Stimulated activated naive CD4-positive, alpha-beta T cell treated with Interleukin-2 at 50 U/mL for 16 hours (primary cell): ENCODE measurements at places on chromosomes 13 and 19.

- no peak for DNase-seq
Measured at GRCh38 chr13:113148407-113148806, 10.0 kb upstream of the PROZ start.

- DNase-seq: no peak
Measured at GRCh38 chr19:572743-573518, 535 bp downstream of the BSG start.

DNA sequence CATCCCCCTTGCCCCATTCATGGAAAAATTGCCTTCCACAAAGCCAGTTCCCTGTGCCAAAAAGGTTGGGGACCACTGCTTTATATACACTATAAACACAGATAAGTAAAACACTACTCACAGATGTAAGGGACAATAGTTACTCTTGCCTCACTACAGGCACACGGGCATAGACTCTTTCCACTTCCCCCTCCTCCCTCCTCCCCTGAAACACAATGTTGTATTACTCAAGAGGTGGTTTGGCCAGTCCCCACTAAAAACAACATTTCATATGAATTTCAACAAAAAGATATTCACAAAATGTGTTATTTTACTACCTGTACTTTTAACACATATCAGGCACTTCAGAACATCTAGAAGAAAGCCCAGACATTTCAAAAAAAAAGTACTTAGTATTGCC lies 45.1 kb downstream of the EPSTI1 start:
- no peak for DNase-seq

DNA sequence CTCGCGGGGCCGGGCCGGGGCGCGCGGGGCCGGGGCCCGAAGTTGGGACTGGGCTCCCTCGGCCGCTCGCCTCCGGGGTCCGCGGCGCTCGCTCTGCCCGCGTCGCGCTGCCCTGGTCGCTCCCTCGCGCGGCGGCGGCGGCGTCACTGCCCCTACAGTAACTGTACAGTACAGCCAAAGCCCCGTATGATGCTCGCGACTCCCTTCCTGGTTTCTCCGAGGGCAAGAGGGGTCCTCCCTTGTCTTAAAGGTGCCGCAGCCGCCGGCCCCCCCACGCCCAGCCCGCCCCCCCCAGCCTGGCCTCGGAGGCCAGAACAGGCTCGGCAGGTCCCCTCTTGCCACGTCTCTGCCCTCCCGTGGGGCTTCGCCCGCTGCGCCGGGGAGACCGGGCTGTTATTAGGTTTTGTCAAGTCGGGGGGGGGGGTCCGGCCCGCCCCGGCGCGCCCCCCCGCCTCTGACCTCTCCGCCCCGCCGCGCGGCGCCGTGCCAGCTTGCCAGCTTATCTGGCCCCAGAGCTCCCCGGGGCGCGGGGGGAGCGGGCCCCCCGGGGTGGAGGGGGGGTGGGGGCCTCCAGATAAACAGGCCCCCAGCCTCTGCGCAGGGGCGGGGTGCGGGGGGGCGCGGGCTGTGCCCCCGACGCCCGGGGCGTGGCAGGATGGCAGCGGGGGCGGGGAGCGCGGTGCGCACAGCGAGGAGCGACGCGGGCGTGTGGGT lies at the start of gene ZBTB7A:
Gene ZBTB7A, minus strand, starts transcription at position 218 of the 714 bp plus-strand sequence. CDS start 11,667 bp downstream, outside the sequence.
- peak; percentile 75 for DNase-seq

DNA sequence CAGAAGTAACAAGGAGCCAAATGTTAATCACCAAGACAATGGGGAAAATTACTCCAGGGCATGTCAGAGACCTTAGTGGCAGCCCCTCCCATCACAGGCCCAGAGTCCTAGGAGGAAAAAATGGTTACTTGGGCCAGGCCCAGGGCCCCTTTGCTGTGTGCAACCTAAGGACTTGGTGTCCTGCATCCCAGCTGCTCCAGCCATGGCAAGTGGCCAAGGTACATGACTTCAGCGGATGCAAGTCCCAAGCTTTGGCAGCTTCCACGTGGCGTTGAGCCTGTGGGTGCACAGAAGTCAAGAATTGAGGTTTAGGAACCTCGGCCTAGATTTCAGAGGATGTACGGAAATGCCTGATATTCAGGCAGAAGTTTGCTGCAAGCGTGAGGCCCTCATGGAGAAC lies 46.7 kb downstream of the OR10H4 start:
- DNase-seq: no peak

DNA sequence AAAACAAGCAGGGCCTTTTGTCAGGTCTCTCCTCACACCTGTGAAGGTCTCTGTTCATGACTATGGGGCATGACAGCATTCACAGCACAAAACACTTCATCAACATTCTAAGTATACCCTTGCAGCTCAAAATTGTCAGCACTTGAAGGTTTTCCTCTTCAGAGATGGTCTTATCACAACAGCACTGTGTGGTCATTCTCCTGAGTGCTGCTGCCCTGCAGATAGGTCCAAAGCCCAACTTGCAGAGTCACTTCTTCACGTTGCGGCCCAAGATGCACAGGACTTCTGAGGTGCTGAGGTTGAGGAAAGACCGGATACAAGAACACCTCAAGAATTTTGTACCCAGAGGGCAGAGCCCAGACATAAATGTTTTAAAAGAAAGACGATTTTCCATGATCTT lies 574.5 kb downstream of the UQCRFS1 start:
- DNase-seq: no peak

DNA sequence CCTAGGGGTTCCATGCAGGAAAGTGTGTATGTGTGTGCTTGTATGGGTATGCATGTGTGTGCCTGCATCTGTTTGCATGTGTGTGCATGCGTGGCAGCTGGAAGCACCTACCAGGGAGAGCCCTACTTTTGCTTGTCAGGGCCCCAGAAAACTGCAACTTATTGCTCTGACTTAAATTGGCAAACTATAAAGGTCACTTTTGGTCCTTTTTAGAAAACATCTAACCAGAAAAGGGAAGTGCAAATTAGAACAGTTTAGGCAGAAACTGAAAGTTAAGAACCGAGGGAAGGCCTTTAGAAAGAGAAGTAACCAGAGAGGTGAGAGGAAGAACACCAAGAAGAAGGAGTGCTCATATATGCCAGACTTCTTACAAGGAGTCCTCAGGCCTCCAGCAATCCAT lies 32.5 kb downstream of the DLEU7 start:
- DNase-seq: no peak

DNA sequence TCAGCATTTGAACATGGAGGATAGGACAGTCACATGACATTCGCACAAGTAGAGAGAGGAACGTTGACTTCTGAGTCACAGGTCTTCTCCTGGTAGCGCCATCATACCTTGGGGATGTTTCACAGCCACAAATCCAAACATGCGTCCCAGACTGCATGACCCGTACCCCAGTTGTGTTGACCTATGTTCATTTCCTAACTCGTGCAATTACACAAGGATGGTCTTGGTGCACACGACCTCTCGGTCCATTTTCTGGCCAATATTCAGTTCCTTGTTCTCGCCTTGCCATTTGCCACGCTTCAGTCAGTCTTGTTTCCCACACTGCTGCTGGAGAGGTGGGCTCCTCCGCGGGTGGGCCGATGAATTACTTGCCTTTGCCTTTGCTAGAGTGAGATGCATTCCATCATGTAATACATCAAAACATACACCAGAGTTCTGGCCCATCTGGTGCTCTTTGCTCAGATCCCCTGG lies 87.3 kb downstream of the COL4A2 start:
- DNase-seq: no peak

GRCh38 chr19:13705928-13706447 lies 58.3 kb upstream of the MRI1 start:
- no peak for DNase-seq

DNA sequence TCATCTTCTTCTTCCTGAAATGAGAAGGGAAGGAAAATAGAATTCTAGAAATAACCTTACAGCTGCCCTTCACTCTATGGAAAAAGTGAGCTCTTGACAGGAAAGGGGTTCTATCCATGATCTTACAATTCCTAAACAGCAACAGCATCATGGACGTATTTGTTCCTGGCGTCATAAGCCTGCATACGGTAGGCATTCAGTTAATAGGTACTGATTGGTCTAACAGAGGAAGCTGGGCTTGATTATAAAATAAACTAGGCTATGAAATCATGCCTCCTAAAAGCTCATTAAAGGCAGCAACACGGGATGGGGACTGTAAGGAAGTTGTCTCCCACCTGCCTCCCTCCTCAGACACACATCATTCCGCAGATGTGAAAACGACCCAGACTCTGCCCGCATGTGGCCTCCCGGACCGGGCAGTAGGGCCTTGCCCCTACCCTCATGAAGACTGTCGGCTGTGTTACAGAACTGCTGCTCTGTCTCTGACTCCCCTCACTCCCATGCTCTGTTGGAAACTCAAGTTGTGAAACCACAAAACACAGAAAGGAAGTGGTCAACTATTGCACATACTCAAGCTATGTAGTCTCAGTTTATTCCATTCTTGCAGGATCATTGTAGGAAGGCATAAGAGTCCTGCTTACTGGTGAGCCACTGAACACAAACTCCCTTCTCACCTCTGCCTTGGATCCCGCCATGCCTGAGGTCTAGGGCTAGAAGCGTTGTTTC lies 129.8 kb downstream of the DLEU7 start:
- DNase-seq: no peak

GRCh38 chr19:48746738-48747575 lies at the start of gene IZUMO1:
Gene IZUMO1, minus strand, starts transcription at chr19:48746909. Its CDS starts 1,050 bp downstream, at chr19:48745859.
- DNase-seq: peak; percentile 32

GRCh38 chr19:19109601-19110000 lies 28.7 kb downstream of the TMEM161A start:
- no peak for DNase-seq

DNA sequence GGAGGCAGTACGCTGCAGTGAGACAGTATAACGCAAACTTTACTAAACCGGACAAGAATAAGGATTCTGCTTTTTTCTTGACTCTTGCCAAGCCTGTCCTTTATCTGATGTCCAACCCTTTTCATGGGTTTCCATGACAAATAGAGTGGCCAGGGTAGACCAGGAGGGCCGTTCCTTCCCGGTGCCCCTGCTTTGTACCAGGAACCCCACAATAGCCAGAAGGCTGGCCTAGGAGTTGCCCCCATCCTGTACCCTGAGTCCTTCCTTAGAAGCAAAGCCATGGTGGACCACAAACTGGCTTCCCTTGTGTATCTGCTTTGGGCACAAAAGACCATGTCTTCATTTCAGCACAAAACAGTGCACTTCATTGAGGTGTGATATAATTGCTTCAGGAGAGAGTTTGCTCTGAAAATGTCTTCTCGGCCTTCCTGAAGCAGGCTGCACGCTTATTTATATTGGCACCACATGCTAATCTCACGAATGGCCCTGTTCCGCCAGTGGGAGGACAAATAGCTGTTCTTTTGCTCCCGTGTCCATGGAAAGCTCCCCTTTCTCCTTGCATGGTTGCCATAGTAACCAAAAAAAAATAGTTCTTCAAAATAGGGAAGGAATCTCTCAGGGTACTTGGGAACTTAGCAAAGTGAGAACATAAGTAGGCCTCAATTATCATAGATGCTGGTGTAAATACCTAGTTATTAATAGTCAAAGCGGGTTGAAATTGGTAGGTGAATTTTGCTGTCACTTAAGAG lies 222.1 kb downstream of the ZIC5 start:
- no peak for DNase-seq

DNA sequence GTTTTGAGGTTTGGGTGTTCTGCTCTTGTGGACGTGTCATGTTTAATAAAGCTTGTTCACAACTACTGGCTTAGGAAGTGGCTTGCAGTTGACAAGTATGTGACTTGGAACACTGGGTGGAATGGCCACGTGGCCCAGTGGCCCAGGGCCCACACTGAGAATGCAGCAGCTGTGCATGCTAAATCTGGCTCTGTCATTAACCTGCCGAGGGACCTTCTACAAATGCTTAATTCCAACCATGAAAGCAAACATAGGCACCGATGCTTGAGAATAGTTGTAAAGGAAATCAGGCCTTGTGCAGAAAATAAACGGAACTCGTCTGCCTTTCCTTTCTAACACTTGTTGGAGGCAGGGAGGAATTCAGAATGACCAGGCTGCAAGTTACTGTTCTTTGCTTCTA lies 11.6 kb upstream of the CLDN10 start:
- DNase-seq: no peak

GRCh38 chr19:49440439-49441209 lies 703 bp downstream of the SLC17A7 start:
- DNase-seq: no peak

DNA sequence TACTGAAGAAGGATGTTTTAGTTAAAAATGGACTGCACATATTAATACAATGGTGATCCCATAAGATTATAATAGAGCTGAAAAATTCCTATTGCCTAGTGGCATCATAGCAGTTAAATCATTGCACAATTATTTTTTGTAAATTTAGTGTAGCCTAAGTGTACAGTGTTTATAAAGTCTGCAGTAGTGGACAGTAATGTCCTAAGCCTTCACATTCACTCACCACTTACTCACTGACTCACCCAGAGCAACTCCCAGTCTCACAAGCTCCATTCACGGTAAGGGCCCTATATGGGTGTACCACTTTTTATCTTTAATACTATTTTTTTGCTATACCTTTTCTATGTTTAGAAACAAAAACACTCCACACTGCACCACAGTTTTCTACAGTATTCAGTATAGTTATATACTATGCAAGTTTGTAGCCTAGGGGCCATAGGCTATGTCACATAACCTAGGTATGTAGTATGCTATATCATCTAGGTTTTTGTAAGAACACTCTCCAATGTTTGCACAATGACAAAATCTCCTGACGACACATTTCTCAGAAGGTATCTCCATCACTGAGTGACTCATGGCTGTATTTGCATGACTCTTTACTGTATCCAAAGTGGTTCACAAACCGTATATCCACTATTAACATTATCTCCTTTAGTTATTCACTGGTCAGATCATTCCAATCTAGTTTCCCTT lies 536.0 kb downstream of the KLF12 start:
- no peak for DNase-seq

- no peak for DNase-seq
Measured at GRCh38 chr13:82791035-82791434, 1091.2 kb downstream of the SLITRK1 start.

- DNase-seq: no peak
Measured at GRCh38 chr13:24292481-24292880, 16.9 kb upstream of the C1QTNF9 start.

DNA sequence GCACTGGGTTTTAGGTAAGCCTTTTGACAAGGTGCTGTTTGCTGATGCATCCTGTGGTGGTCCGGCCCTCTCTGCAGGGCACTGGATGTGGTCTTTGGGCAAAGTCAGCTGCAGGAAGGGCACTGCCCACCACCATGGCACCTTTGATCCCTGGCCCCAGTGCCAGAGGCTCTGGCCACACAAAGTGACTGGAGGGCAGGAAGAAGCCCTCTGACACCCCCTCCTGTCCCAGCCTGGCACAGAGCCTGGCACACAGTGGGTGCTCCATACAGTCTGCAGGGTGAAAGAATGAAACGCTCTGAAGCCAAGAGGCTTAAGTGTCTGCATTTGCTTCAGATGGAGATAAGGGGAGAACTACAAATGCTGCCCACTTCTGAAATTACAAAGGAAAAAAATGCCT lies 47.6 kb upstream of the CNMD start:
- no peak for DNase-seq

DNA sequence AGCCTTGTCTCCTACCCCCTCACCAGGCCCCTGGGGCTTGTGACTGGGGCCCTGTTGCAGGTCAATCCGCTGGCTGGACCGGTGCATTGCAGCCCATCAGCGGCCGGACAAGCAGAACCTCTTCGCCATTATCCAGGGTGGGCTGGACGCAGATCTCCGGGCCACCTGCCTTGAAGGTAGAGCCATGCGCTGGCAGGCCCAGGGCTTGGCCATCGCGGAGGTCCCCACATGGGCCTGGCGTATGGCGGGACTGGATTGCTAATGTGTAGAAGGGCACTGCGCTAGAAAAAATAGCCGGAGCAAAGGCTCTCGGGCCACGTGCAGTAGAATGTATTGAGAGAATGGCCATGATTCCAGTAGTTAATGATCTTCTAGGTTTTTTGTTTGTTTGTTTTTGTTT lies 6.2 kb downstream of the QTRT1 start:
- no peak for DNase-seq

GRCh38 chr19:18225355-18225701 lies 910 bp downstream of the PDE4C start:
- no peak for DNase-seq
